A673 (cell line): ENCODE measurements at places on chromosomes 1 and 21. TPM values are rescaled to one million over a fixed set of nuclear protein-coding genes. Genes with fewer than 3 reads are reported as not detected.

- DNase-seq: no peak
Measured at GRCh38 chr21:17981060-17981740, 162.0 kb upstream of the C21orf91 start.

DNA sequence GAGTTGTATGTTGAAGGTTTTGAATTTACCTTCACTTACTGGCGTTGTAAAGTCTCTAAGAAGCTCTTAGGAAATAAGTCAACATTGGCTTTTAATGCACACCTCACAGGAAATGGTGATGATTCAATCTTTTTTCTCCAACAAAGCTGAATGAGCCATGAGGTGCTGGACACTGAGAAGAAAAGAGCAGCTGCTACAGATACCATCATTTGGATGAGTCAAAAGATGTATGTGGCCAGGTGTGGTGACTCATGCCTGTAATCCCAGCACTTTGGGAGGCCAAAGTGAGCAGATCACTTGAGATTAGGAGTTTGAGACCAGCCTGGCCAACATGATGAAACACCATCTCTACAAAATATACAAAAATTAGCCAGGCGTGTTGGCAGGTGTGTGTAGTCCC lies 3.3 kb upstream of the IL23R start:
- no peak for DNase-seq

- DNase-seq: peak; percentile 7
Measured at GRCh38 chr1:20483833-20484518, 2.0 kb downstream of the CAMK2N1 start.

DNA sequence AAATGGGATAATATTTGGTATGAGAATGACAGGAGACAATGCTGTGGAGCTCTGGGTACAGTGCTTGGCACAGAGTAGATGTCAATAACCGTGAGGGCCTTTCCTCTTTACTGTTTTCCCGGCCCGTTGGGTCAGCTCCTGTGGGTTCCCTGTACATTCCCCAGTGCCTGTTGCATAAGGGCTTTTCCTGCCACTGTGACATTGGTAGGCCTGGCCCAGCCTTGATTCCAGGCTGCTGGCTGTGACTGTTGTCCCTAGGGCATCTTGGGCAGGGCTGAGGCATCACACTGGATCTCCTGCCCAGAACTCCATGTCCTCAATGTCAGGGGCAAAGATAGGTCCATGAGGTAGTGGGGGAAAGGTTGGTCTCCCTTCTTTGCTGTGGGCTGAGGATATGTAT lies 25.8 kb upstream of the MYCL start:
- DNase-seq: no peak

Gene NEXN
- 0.45 and 0.70 TPM in 2 replicates for total RNA-seq

- no peak for DNase-seq
Measured at GRCh38 chr1:182087304-182087703, 25.8 kb upstream of the ZNF648 start.

- peak; percentile 20 for DNase-seq
Measured at GRCh38 chr21:25997788-25998611, 172.6 kb downstream of the APP start.

DNA sequence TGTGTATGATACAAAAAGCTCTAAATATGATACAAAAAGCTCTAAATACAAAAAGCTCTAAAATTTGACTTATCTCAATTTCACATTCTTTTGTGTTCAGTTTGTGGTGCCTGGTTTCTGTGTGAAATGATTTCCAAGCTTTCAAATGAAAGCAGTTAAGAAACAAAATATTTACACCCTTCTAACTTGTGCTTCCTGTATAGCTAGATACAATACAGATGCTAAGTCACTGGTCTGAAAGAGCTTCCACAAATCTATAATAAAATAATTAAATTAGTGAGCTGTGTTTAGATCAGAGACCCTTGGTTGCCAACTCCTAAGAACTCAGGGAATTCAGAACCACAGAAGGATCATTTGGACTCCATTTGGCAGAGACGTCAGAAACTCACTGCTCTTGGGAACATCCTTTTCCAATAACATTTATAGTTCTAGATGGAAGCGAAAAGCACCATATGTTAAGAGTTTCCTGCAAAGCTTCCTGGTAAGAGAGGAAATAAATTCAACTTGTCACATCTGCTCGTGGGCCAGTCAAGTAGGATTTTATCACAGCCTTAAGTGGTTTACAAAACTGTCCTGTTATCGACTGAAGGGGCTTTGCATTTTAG lies 1079.1 kb downstream of the ADGRL2 start:
- DNase-seq: no peak

DNA sequence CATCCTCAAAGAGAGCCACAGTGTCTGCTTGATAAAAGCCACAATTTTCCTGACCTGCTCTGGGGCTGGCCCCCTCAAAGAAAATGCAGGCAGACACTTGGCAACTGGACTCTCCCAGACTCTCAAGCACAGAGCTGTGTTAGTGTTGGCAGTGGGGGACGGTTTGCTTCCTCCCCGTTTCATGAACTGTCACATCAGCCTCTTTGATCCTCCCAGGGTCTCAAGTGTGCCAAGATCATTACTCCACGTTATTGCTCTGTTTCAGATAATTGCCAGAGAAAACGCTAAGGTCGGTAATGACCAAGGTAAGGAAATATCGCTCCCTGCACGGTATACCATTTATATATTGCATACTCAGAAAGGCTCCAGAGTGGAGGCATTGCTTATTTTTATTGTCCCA lies 138.8 kb downstream of the NTMT2 start:
- DNase-seq: no peak

- DNase-seq: no peak
Measured at GRCh38 chr1:31432592-31433395, 19.8 kb downstream of the SERINC2 start.

Gene GCSAML
- total RNA-seq: not detected in 2 replicates

- peak; percentile 47 for DNase-seq
Measured at GRCh38 chr1:85078903-85079302, 30.6 kb upstream of the MCOLN3 start.

DNA sequence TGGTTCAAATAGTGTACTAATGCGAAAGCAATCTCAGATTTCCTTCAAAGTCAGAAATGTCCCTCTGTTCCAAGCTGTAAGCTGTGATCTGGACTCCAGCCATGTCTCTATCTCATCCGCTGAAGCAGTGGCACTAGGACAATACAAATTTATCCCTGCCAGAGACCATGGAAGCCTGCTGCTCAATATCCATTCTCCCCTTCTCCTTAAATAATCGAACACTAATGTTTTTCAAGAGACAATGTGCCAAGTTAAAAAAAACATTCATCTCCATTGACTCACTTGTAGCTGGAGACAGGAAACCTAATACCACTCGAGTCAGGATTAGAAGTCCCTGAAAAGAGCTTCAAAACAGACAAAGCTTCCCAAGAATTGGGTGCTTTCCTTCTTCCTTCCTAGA lies 38.5 kb upstream of the PGBD5 start:
- DNase-seq: no peak

DNA sequence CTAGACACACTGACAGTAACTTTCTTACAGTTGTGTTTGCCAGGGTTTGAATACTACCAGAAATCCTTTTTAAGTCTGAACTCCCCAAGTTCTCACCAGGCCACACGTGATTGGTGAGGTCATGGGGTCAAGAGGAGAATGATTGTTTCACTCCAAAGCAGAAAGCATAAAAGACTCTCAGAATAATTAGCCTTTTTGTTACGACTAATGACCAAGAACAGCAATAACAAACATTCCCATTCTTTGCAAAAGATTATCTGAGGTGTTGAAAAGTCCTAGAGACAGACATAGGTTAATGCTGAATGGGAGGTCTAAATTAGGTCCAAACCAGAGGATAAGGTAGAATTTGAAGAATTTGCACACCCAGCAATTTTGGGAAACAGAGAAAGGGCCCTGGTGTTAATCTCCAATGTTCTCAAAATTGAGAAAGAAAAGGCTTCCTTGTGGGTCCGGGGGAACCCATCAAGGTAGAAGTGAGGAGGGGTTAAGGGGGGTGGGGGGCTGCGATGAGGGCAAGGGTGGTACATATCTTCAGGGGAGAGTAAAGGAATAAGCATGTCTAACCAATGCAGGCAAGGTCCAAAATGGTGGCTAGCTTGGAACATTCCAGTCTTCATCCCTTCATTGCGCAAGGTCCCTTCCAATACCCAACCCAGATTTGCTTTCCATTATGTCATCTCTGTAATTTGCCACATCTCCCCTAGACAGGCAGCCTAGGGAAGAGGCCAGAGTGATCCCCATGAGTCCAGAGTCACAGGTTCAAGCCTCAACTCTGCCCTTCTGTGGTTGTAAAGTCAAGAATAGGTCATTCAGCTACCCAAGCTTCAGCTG lies 74.6 kb upstream of the NFIA start:
- DNase-seq: no peak

- no peak for DNase-seq
Measured at GRCh38 chr1:199522338-199522737, 505.2 kb upstream of the NR5A2 start.

- no peak for DNase-seq
Measured at GRCh38 chr1:162564762-162565218, 3.3 kb downstream of the UAP1 start.
